MV-4-11 (cell line): ENCODE measurements at places on chromosomes 4 and X.

DNA sequence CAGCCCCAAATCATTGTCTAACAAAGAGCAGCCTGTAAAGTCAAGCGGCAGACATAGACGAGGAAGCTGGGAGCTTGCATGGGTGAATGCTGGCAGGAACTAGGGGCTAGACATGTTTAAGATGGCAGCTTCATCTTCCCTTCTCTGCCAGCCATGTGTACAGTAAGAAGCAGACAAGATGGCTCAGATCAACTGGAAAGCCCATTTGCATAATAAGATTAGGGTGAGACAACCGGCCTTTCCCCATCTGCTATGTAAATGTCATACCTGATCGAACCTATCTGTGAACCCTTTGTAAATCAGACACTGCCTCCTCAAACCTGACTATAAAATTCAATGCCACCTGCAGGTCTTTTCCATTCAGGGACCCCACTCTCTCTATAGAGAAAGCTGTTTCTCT, 22.8 kb upstream of the HADH start:
- DNase-seq: no peak

GRCh38 chrX:10166248-10166716, 9.5 kb downstream of the CLCN4 start:
- DNase-seq: no peak

- no peak for DNase-seq
These were observed 98.1 kb downstream of the EGF start for GRCh38 chr4:110010797-110011196.

DNA sequence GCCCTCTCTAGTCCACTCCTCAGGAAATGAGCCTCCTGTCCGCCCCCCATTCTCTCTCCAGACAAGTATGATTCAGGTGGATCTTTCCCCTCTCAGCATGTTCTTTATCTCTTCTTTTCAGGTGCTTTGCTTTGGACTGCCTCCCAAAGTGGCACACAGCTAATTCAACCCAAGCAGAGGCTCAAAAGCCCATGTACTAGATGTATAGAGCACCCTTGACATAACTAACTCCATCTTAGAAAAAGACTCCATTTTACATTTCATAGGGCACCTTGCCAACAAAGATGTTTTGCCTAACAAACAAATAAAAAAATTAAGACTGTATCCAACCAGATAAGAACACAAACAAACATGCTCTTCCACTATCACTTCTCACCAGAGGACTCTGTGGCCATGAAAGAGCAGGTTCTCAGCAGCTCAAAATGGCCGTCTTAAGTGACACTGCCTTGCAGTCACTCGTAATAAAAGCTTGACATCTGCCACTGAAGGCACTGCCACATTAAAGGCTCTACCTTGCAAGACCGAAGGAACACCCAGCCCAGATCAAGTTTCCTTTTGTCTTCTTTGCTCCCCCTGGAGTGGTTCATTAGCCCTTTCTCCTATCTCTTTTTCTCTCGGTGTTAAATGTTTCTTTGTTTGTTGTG, 84.9 kb upstream of the TAB3 start:
- no peak for DNase-seq

- DNase-seq: no peak
These were observed 77.9 kb downstream of the PALLD start for GRCh38 chr4:168574581-168575295.
